ENCODE measurements at places on chromosomes 1 and 21.

GRCh38 chr1:241837901-241838300 is 10.1 kb upstream of the EXO1 start:
- no peak for DNase-seq

GRCh38 chr1:153800516-153800915 is 25.3 kb downstream of the SLC27A3 start:
- DNase-seq = no peak

- no peak for DNase-seq
These were observed 14.0 kb upstream of the SARS1 start for GRCh38 chr1:109199710-109200109.

GRCh38 chr21:34801519-34802132 is 132.8 kb downstream of the CLIC6 start:
- DNase-seq = peak; percentile 79

GRCh38 chr21:35336534-35336933 is 287.4 kb upstream of the RUNX1 start:
- DNase-seq = no peak

DNA sequence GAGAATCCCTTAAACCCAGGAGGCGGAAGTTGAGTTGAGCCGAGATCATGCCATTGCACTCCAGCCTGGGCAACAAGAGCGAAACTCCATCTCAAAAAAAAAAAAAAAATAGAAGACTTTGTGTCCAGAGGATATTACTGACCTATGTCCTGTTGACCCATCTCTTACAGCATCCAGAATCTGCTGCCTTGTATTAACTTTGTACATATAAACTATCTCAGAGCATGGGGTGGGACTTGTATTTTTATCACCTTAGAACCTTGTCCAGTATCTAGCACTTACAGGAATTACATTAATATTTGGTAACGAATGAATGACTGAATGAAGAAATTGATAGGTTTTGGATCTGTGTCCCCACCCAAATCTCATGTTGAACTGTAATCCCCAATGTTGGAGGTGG is 117.8 kb downstream of the TGFBR3 start:
- DNase-seq = no peak

GRCh38 chr1:3880429-3881192 is 19.5 kb downstream of the C1orf174 start:
- no peak for DNase-seq

- no peak for DNase-seq
These were observed 19.1 kb downstream of the CD84 start for GRCh38 chr1:160560045-160560705.

Measured in endodermal cell (in vitro differentiated cells).